ENCODE measurements at places on chromosomes 2 and 18.

- DNase-seq, result peak; percentile 6
Measured at GRCh38 chr2:71226096-71226964, 573 bp downstream of the PAIP2B start.

- no peak for DNase-seq
Measured at GRCh38 chr2:168736649-168737445, 65.6 kb upstream of the NOSTRIN start.

DNA sequence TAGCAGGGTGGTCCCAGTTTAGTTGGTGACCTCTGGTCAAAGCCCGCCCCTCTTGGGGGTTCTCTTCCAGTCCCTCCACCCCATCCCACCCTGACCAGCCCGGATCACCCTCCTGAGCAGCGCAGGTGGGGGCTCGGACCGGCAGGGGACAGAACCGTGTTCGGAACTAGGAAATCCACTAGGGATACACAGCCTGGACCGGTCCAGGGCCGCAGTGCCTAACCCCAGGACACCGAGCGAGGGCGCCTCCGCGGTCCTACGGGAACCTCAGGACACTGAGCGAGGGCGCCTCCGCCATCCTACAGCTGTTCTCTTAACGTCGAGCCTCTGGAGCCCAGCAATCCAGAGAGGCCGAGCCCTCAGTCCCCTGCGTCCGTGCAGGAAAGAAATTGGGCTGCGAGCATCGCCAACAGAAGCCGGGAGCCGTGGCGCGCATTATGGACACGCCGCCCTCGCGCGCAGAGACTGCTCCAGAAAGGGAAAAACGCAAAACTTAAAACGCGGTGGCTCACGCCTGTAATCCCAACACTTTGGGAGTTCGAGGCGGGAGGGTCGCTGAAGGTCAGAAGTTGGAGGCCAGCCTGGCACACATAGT, 8.5 kb downstream of the RAX start:
- DNase-seq, result no peak

- DNase-seq, result no peak
Measured at GRCh38 chr2:236922061-236922460, 163.6 kb upstream of the COPS8 start.

- DNase-seq, result no peak
Measured at GRCh38 chr2:186724736-186725135, 30.9 kb downstream of the FAM171B start.

- no peak for DNase-seq
Measured at GRCh38 chr2:216758256-216759155, 63.2 kb upstream of the IGFBP5 start.
